ENCODE measurements at places on chromosomes 6 and 20.

GRCh38 chr6:154388803-154389202 is 32.2 kb upstream of the IPCEF1 start:
- no peak for DNase-seq

GRCh38 chr20:60378620-60379019 is 420.4 kb downstream of the CDH26 start:
- no peak for DNase-seq

DNA sequence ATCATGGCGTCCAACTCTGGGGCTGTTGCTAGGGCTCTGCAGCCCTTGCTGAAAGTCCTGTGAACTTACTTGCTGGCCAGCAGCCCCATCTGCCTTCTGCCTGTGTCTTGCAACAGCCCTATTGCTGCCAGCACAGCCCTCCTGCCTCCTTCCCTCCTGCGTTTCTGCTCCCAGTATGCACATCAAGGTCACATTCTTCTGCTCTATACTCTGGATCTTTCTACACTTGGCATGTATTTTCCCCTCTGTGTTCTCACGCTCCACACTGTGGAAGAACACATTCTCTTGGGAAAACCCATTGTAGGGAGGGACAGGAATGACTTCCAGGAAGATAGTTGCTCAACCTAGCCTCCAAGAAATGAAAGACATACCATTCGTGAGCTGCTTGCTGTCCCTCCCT is 80.9 kb upstream of the PHACTR2 start:
- DNase-seq = no peak

- DNase-seq = no peak
Observed at GRCh38 chr6:81366972-81367371, 385.5 kb downstream of the TENT5A start.

GRCh38 chr6:113361014-113361645 is 496.0 kb upstream of the MARCKS start:
- DNase-seq = no peak

- DNase-seq = peak; percentile 45
Observed at GRCh38 chr6:110813338-110814101, 1.7 kb downstream of the CDK19 start.

DNA sequence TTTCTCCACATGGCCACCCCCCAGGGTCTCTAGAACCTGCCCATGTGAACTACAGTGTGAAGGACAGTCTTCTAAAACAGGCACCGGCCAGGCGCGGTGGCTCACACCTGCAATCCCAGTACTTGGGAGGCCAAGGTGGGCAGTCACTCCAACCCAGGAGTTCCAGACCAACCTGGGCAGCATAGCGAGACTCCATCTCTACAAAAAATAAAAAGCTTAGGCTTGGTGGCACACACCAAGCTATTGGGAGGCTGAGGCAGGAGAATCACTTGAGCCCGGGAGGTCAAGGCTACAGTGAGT is 13.7 kb downstream of the ACSS1 start:
- no peak for DNase-seq

GRCh38 chr6:90319044-90319443 is 22.4 kb upstream of the BACH2 start:
- no peak for DNase-seq

DNA sequence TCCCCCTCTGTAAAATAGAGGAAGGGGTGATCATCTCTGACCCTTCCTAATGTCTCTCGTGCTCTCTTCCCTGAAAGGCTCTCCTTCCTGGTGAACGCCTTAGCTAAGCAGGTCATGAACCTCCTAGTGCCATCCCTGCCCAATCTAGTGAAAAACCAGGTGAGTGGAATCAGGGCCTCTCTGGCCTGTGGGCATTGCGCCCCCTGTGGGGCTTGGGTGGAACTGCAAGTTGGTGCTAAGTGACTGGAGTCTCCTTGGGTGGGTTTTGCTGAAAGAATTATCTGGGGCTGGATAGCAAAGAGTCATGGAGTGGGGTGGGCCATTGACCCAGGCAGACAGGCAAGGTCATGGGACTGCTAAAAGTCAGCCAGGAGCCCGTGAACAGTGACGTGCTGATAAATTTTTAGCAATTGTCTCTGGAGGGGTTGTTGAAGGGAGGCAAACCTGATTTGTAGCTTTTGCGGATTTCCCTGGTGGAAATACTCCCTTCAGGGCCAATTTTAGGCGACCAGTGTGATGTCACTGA is 8.9 kb downstream of the BPIFB1 start:
- peak; percentile 71 for DNase-seq

- no peak for DNase-seq
Observed at GRCh38 chr20:6388671-6389197, 265.9 kb upstream of the FERMT1 start.

DNA sequence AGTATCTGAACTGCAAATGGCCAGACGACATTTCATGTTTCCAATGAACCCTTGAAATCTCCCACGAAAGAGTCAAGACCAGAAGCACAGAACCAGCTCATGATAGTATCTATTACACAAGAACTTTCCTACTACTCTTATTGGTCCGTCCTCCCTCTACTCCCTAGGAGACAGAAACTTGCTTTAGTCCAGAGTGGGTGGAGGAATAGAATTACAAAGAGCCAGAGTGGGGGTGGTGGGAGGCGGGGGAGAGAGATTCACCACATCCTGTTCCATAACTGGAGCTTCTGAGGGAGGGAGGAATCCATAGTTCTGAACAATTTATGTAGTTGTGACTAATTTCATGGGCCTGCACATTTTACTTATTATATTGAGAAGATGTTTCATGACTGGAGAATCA is 18.5 kb upstream of the WFDC10A start:
- no peak for DNase-seq

- no peak for DNase-seq
Observed at GRCh38 chr6:154638369-154638768, 94.8 kb upstream of the SCAF8 start.

GRCh38 chr6:140401761-140402160 is 1027.3 kb upstream of the CITED2 start:
- DNase-seq = no peak

DNA sequence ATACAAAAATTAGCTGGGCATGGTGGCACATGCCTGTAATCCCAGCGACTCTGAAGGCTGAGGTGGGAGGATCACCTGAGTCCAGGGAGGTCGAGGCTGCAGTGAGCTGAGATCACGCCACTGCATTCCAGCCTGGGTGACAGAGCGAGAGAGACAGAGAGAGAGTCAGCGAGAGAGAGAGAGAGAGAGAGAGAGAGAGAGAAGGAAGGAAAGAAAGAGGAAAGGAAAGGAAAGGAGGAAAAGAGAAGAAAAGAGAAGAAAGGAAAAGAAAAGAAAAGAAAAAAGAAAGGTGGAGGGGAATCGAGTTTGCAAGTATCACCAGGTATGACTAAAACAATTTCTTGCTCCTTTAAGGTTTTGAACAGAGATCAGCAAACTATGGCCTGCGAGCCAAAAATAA is 152.3 kb downstream of the BTBD9 start:
- DNase-seq = no peak

Measured in SK-N-SH (cell line).